ENCODE measurements at places on chromosomes 16 and 17.

DNA sequence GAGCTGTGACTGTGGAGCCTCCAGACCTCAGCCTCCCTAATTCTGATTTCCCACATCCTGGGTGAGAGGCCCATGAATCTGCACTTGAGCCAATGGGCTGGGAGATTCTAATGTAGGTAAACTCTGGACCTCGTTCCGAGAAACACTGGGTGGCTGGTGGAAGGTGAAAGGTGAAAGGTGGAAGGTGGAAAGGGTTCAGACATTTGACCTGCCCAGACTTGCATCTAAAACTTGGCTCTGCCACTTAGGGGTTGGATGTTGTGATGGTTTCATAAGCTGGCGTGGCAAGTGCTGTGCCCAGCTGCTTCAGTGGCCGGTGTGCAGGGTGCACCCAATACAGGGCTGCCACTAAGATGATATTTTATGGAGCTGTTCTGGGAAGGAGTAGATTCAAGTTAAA lies 24.8 kb downstream of the SYT17 start:
- no peak for DNase-seq

GRCh38 chr17:14044702-14045101 lies 24.6 kb upstream of the COX10 start:
- no peak for DNase-seq

DNA sequence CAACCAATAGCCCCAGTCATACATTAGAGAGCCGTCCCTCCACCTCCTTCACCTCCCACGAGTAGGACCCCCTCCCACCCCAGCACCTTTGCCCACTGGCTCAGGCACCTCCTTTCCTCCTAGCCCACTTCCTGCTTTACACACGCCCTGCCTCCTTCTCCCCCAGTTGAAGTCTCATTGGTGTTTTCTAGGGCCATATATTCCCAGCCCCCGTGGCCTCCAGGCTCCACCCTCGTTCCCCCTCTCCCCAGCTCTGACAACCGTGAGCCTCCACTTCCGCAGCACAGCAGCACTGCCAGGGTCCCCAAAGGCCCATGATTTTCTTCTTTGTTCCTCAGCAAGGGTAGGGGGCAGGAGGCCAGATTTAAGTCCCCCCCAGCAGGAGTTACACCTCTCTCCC lies 340.3 kb upstream of the TNRC6C start:
- DNase-seq, result no peak

- DNase-seq, result no peak
Observed at GRCh38 chr17:36485805-36486203, 677 bp upstream of the ZNHIT3 start.

GRCh38 chr16:10852286-10852685 lies 24.7 kb upstream of the CIITA start:
- DNase-seq, result no peak

GRCh38 chr17:83203472-83204221 lies 124.2 kb downstream of the METRNL start:
- DNase-seq, result no peak
